ENCODE measurements at places on chromosomes 4 and X. TPM values are rescaled to one million over a fixed set of nuclear protein-coding genes. Genes with fewer than 3 reads are reported as not detected.

NAA11 gene
- total RNA-seq = not detected

ATP11C gene
- 113 TPM for total RNA-seq

IGFBP7 gene
- 201 TPM for total RNA-seq

DGKK gene
- not detected for total RNA-seq

AREG gene
- not detected for total RNA-seq

AIMP1 gene
- 42.0 TPM for total RNA-seq

ADGRG4 gene
- under 0.01 TPM for total RNA-seq
